Natural killer cell (primary cell): ENCODE measurements at places on chromosomes 1 and 21. TPM values are rescaled to one million over a fixed set of nuclear protein-coding genes. Genes with fewer than 3 reads are reported as not detected.

DNA sequence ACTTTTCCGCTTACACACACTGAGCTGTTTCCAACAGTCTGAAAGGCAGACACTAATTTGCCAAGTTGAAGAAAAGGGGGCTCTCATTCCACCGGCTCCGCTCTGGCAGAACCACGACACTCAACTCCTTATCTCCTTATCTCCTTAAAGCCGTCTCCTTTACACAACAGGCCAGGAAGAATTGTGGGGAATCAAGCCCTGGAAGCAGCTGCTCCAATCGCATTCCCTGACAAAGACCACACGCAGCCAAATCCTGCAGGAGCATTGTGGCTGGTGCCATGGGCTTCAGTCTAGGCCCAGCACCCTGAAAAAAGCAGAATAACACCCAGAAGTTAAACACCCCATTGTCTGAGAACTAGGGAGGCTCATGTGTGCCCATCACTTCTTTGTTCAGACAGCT lies 24.1 kb downstream of the SUSD4 start:
- H3K4me1 ChIP-seq: no peaks in the 10 kb centered on the region
- no peak overlapping the region for H3K4me3 ChIP-seq

DNA sequence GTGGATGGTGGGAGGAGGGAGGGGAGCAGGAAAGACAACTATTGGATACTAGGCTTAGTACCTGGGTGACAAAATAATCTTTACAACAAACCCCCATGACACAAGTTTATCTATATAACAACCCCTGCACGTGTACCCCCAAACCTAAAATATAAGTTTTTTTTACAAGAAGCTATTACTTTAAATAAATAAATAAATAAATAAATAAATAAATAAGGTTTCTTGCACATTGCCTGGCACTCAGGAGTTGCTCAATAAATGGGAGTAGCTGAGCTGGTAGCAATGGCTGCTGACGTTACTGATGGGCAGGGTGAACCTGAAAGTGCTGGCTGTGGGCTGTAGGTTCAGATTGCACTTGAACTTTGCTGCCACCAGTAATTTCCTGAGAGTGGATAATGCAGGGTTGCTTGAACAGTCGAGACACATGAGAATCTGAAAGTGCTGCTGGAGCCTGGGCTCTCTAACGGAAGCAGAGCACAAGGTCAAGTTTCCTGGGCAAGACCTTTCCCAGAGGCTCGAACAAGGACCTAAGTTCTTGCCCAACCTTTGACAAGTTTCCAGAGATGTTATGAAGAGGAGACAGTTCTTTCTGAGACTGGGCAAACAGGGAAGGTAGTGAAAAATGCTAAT lies 14.8 kb upstream of the KCNE2 start:
- H3K36me3 ChIP-seq: no peaks in the 10 kb centered on the region
- H3K27ac ChIP-seq: no peak overlapping the region
- H3K4me1 ChIP-seq: peaks cover 2% of the 10 kb centered on the region
- DNase-seq: no peak
- H3K4me3 ChIP-seq: no peak overlapping the region
- H3K27me3 ChIP-seq: no peaks in the 10 kb centered on the region

HOOK1 gene
- total RNA-seq: 2.7 TPM

- no peak for DNase-seq
- no peaks in the 10 kb centered on the region for H3K27me3 ChIP-seq
- H3K4me3 ChIP-seq: no peak overlapping the region
These were observed 38.6 kb downstream of the SIPA1L2 start for GRCh38 chr1:232591344-232591743.

DNA sequence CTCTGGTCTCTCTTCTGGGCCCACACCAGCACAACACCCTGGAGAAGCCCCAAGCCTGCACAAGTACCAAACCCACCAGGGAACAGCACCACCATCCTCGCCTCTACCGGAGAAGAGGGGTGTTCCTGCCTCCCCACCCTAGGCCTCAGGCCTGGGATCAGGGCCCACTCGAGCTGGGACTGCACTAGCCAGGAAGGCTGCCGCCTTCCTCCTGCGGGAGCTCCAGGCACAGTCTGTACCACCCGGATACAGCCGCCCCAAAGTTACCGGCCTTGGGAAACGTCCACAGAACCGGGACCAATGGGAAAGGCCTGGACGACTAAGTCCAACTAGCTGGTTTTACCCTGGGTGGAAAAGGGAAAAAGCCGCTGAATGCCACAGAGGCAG lies 3.4 kb downstream of the TAL1 start:
- H3K27me3 ChIP-seq: peaks cover 70% of the 10 kb centered on the region
- peaks cover 28% of the 10 kb centered on the region for H3K4me1 ChIP-seq
- DNase-seq: no peak
- H3K27ac ChIP-seq: no peak overlapping the region
- no peak overlapping the region for H3K4me3 ChIP-seq

GJA5 gene
- total RNA-seq: not detected

DNA sequence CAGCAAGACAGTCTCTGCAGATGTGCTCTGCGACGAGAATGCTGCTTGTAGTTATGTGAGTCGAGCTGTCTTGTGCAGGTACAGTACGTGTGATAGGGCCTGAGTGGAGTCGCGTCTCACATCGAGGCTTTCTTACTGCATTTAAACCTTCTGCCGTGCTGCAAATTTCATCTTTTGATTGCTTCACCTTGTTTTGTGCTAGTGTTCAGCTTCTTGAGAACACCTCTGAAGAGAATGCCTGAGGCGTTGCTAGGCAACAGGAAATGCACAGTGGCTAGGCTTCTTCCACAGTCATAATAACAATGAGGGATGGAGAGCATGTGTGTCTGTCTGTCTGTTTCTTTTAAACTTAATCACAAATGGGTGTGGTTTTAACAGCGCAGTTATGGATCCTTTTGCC lies 52.9 kb downstream of the MRPS6 start:
- no peaks in the 10 kb centered on the region for H3K27me3 ChIP-seq
- H3K4me1 ChIP-seq: peaks cover 19% of the 10 kb centered on the region
- H3K27ac ChIP-seq: no peak overlapping the region
- H3K36me3 ChIP-seq: peaks cover 25% of the 10 kb centered on the region
- DNase-seq: no peak

GRCh38 chr1:44568128-44568900 lies 106.0 kb downstream of the TMEM53 start:
- DNase-seq: no peak
- no peaks in the 10 kb centered on the region for H3K36me3 ChIP-seq
- no peak overlapping the region for H3K27ac ChIP-seq
- H3K4me3 ChIP-seq: no peak overlapping the region

- H3K4me3 ChIP-seq: no peak overlapping the region
- no peaks in the 10 kb centered on the region for H3K4me1 ChIP-seq
- H3K27me3 ChIP-seq: no peaks in the 10 kb centered on the region
- H3K36me3 ChIP-seq: no peaks in the 10 kb centered on the region
- peak; percentile 74 for DNase-seq
These were observed 43.7 kb upstream of the RNF11 start for GRCh38 chr1:51192213-51192843.

CNKSR1 gene
- total RNA-seq: 0.89 TPM

HCRTR1 gene
- not detected for total RNA-seq
